T-cell (primary cell): ENCODE measurements at places on chromosomes 6 and 20.

GRCh38 chr6:83849127-83849526 is 4.0 kb upstream of the RIPPLY2 start:
- no peak for DNase-seq

DNA sequence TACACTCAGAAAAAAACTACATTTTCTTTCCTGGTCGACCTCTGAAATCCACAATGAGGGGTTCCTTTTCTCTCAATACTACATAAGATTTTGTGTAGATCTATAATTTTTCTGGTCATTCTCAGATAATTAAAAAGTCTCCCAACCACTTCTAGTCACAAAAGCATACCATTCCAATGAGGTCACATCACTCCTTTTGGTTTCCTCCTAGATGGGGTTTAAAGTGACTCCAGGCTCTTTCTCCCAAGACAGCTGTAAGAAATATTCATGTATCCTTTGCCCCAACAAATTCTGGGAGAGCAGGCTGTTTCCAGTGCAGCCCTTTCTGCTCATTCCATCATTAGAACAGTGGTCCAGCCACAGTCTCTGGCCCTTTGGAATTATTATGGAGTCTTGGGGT is 43.1 kb upstream of the BEND6 start:
- DNase-seq = no peak

- no peak for DNase-seq
Observed at GRCh38 chr6:24666097-24666640, 530 bp downstream of the TDP2 start.

GRCh38 chr6:96972689-96973088 is 48.2 kb downstream of the KLHL32 start:
- DNase-seq = no peak

DNA sequence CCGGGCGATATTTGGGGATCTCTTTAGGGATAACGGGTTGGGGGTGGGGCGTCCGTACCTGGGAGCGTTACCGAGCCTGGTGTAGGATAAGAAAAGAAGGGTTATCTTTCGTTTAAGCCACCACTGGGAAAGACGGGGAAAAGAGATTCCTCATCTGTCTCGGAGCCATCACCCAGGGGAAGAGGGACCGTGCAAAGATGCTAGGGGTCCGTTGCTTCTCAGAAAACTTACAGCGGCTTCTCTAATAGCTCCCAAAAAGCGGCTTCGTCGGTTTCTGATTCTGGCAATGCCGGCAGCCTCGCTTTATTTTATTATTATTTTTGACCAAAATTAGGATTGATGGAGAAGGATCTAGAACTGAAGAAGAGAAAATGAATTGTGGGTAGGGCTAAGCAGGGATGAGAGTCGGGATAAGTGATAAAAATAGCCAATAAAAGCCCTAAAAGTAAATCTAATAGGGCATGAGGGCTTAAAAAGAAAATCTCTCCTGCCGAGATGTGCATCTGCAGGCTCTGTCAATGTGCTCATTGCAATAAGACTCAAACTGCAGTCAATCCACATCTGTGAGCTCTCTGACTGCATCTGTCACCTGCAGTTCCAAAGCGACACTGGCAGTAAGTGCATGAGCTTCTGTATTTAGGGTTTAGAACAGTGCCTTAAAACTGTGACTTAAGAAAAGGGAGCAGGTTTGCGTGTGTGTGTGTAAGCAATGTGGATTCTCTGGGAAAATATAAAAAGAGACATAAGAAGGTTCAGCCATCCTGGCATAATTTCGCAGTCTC is 801 bp downstream of the TBPL1 start:
- DNase-seq = no peak

DNA sequence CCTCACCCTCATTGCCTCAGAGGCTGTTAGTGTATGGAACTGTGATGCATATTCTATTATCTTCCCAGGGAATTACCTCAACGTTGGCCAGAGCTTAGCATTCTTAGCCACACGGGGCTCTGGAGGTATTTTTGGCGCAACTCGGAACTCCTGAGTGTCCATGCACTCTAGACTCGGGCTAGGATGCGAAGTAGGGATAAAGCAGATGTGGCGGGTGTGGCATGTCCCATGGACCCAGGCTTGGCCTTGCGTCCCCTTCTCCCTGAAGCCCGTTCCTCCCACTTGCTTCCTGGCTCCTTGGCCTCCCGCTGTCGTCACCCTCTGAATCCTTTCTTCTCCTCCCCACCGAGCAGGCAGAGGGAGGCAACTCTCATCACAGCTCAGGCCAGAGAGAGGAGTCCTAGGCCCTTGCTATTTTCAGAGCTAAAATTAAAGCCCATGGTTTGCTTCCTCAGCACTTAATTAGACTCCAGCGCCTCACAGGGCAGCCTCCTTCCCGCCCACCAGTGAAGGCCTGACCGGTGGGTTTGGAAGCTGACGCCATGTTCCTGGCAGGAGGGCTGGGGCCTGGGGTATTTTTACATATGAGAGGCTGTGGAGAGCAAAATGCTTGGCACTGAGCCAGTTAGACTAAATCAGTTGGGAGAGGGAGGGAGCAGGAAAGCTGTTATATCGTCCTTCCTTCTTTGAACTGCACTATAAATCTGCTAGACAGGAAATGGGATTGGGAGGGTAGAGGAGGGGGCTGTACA is 138.7 kb downstream of the FOXO3 start:
- DNase-seq = no peak

GRCh38 chr6:5783584-5784089 is 223.1 kb downstream of the NRN1 start:
- DNase-seq = no peak

DNA sequence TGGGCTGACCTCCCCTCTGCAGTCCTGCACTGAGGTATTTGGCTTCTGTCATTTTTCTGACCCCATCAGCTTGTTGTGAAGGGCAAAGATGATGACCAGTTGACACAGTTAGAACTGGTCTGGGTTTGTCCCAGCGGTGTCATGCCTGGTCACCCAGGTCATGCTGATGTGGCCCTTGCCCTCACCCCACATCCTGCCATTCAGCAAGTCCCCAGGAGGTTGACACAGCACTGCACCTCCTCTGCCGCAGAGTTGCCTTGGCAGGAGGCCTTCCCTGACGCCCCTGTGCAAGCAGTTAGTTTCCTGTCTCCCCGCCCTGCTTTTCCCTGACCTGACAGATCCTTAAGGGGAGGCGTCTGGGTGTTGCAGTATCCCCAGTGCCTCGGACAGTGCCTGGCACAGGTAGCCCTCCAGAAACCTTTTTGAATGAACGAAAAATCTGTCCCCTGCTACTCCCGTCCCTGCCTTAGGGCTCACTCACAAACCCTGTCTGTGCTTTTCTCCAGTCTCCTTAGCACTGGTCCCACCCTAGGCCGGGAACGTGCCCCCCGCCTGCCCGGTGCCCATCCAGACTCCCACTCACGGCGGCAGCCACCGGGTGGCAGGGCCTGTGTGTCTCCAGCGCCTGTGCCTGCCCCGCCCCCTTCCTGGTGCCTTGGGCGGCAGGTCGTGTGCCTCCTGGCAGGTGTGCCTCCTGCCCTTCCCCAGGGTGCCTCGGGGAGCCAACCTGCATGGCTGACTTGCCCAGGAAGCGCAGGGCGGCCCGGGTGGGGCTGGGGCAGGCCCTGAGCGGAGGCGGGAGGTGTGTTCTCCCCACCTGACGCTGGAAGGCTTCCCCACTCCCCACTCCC is 146.3 kb upstream of the RNF24 start:
- no peak for DNase-seq

DNA sequence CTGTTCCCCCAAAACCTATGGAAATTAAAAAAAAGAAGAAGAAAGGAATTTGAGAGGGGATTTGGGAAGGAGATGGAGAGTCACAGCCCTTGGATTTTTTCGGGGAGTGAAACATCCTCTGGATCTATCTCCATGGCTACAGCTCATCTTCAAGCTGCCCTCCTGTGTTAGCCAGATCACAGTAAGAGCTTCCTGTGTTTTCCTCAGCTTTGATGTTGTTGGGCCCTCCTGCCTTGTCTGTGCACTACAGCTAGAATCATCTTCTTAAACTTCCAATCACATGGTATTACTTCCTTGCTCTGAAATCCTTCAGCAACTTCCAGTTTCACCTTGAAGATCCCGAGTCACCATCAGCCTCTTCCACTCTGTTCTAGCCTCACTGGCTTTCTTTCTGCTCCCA is 207.8 kb upstream of the ZFP64 start:
- DNase-seq = no peak

DNA sequence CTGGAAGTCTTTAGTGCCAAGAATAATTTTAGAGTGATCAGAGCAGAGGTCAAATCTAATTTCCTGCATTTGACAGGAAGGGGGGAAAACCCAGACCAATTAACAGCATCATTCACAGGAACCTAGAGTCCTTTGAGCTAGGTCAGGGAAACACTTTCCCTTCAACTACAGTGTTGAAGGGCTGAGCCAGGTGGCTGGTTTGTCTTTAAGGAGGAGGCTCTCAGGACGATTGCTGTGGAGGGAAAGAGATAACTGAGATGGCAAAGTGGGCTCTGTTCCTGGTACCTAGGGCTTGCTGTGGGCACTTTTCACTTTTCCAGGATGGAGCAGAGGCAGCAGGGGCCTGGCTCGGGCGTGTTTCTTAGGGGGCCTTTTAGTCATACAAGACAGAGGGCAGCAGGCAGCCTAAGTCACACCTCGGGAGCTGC is 111.9 kb downstream of the SCML4 start:
- no peak for DNase-seq

DNA sequence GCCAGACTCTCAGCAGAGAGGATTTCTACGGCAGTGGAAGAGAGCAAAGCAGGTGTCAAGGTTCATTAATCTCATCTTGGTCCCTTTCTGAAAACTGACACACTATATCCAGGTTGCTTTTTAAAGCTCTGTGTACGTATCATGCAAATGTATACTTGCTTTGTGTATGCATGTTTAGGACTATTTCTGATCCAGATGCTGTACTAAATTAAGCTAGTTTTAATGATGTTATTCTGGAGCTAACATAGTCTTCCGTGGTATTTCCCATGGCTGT is 59.2 kb upstream of the SNX9 start:
- DNase-seq = no peak

GRCh38 chr6:10332111-10332510 is 82.8 kb downstream of the TFAP2A start:
- no peak for DNase-seq

DNA sequence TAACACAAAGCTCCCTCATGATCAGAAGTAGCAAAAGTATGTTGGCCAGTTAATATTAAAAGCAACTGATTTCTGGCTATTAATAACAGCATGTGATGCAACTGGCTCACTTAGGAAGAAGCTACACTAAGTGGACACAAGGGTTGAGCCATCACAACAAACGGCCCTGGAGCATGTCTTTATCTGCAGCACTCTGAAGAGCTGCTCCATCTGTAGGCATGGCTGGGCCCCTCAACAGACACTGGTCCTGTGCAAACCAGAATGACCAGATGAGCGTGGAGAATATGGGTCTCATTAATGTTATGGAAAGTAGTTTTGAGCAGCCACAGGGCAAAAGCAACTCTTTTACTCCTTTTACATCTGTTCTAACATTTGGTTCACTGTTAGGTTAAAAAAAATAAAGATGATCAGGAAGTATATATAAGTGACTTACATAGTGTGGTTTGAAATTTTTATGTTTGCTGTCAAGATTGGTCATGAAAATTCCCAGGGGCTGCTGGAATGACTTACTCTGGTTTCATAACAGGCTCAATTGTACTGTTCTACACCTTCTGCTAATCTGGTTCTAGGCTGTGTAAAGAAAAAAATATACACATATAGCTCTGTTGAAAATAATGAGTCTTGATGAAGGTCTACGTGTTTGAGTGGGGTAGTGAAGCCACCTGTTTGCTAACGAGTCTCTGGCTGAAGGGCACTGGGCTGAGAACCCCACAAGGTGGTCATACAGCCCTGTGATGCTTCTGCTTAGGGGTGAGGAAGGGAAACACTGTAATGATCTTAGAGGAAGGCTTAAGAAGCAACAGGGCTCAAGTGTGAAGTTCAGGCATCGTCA is 58.1 kb downstream of the INSM1 start:
- no peak for DNase-seq

DNA sequence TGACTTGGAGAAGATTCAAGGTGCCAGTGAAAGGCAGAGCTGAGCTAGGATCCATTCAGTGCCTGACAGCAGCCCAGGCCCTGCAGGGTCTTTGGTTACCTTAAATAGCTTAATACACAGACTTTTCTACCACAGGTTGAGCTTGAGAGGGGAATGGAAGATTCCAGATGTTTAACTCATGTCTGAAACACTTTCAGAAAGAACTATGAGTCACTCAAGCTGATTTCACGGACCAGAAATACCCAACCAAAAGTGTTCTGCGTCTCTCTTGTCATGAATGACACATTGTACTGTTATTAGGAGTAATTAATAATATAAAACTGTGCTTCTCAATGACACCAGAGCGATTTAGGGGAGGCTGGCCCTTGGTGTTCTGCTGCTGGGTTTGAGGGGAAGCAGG is 6.4 kb upstream of the PMEPA1 start:
- no peak for DNase-seq

- no peak for DNase-seq
Observed at GRCh38 chr20:40983898-40984297, 44.7 kb upstream of the TOP1 start.

GRCh38 chr6:75932067-75932466 is 140.4 kb downstream of the IMPG1 start:
- no peak for DNase-seq

DNA sequence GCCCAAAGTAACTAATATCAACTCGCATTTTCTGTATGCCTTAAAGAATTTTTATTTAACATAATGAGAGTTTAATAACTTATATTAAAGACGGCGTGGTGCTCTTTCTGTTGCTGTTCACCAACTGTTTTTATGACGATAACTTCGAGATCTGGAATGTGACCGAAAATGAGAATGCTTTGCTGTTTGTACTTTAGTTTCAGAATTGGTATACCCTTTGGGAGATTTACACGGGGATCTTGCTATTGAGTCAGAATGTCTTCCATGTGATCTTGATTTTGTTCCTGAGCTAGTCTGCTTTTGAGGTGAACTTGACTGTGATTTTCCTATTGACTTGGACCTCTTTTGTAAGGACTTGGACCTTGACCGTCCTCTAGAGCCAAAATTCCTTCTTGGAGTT is 17.9 kb downstream of the PNRC1 start:
- no peak for DNase-seq

GRCh38 chr20:37615340-37616109 is 78.3 kb upstream of the CTNNBL1 start:
- peak; percentile 37 for DNase-seq
